ENCODE measurements at places on chromosomes 5 and 9.

DNA sequence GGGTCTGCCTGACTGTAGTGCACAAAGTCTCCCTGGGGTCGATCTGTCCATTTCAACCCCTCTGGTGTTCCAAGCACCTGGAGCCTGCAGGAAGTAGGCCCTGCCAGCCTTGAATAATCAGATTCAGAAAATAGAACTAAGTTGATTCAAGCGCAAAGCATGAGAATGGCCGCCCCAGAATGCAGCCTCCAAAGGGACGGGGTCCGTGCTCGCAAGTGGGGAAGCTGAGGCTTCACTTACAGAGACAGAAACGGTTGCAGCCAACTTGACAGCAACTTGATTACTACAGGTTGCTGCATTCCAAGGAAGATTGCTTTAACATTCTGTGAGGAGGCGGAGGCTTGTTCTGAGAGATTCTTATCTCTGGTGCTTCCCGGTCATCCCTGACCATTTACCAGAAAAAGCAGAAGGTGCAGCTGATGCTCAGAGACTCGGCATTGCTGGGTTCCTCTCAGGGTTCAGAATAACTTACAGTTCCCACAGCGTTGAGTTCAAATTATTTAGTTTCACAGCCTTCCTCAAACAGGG, 14.9 kb upstream of the LRRC14B start:
- no peak for DNase-seq

GRCh38 chr5:151208481-151208914, 15.4 kb downstream of the CCDC69 start:
- DNase-seq = no peak

DNA sequence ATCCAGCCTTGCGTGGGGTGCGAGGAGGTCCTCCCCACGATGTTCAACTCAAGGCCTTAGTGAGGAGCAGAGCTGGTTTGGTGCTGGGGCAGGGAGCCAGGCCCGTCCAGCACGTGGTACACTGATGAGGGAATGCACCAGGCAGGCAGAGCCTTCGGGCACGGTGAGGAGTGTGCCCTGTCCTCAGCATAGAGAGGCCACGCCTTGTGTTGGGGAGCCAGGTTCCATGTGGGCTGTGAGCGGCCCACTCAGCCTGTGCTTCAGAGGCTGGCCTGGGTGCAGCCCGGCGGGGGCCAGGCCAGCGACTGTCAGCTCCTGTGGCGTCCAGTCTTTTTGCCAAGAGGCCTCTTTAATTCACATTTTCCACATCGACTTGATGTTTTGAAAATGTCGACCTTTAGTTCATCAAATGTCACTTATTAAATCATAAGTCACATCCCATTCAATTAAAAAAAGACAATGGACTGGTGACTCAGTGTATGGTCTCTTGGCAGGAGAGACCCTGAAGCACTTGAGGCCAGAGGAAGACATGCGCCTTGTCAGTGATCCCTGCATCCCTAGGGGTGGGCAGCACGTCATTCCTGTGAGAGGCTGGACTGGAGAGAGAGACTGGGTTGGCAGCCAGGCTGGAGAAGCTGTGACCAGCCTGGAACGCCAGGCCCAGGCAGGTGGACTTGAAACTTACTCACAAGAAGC, 21.7 kb downstream of the ERGIC1 start:
- no peak for DNase-seq

- no peak for DNase-seq
These were observed 315.2 kb upstream of the PDE4D start for GRCh38 chr5:60208716-60209115.

DNA sequence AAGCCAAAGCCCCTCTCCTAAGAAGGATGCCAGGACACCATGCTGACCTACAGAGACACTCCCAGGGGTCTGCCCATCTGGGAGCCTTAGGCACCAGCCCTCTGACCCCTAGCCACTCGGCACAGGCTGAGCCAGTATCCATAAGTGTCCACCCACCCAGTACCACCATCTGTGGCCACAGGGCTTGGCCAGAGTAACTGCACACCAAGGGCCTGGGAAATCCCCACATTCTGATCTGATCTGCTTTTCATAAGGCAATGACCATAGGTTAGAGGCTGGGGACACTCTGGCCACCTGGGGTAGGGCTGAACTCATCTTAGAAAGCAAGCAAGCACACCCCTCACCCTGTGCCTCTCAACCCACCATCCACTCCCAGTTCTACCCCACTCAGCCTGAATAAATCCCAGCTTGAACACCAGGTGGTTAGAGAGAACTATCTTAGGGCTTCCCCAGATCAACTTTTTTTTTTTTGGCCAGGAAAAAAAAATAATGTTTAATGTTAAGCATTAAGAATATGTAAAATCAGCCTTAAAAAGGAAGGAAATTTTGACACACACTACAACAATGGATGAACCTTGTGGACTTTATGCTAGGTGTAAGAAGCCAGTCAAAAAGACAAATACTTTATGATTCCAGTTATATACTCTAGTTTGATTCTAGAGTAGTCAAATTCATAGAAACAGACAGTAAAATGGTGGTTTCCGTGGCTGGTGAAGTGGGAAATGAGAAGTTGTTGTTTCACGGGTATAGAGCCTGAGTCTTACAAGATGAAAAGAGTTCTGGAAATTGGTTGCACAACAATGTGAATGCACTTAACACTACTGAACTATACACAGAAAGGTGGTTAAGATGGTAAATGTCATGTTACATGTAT, 6.2 kb downstream of the GNPDA1 start:
- no peak for DNase-seq

GRCh38 chr9:19136129-19136528, 8.8 kb upstream of the PLIN2 start:
- no peak for DNase-seq

DNA sequence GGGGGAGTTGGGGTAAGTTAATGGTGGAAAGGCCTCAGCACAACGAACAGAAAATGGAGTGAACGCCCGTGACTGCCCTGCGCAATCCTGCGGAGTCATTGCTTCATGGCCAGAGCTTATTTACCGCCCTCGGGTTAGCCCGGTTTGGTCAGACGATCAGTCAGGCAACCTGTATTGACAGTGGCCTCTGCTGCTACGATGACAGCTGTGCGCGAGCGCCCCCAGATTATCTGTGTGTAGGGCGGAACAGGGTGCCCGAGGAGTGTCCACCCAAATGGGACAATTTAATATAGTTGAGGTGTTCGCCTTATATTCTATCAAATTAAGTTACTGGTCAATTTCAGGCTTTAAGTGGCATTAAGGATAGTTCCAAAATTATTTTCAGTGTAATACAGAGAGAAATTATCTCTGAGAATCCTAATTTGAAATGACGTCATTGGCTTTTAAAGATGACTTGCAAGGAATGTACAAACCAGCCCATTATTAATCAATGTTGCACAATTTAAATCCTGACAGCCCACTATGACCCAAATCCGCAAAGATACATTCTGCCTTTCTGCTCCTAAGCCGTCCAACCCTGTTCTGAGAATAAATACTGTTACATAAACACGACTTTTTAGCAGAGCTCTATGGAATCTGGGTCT, 879 bp upstream of the UBQLN1 start:
- DNase-seq = no peak

DNA sequence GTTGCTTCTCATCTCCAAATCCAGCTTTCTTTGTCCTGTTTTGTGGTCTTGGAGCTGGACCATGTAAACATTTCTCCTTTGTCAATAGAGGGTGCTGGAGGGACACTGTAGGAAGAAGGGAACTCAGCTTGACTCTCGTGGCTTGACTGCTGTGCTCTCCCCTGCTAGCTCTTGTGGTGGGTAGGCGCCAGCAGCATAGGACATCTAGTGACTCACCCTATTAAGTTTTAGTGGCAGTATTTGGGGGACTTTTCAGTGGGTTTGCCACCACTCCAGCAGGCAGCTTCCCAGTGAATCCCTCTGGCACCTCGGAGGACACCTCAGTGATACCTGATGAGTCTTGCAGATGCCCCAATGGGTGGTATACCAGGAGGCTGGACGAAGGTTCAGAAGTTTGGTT, 97.8 kb downstream of the TSSK1B start:
- peak; percentile 5 for DNase-seq

- no peak for DNase-seq
These were observed 311.1 kb downstream of the CDH18 start for GRCh38 chr5:19676895-19677294.

- DNase-seq = no peak
These were observed 488.3 kb downstream of the KDM4C start for GRCh38 chr9:7245976-7246580.

DNA sequence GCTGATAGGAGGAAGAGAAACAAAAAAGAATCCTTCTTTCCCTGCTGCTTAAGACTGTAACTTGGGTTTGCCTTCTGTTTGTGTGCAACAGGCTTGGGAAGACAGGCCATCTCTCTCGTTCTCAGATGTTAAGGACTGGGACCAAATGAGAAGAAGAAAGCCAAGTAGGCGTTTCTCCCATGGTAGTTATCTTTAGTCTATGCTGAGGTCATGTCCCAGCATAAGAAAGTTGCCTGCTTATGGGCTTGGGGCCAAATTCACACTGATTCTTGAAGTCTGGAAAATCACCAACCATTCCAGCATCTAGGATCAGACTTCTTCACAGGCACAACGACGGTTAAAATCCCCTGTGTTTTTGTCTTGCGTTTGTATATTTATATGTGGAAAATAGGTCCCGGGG, 44.2 kb upstream of the PALM2AKAP2 start:
- no peak for DNase-seq

DNA sequence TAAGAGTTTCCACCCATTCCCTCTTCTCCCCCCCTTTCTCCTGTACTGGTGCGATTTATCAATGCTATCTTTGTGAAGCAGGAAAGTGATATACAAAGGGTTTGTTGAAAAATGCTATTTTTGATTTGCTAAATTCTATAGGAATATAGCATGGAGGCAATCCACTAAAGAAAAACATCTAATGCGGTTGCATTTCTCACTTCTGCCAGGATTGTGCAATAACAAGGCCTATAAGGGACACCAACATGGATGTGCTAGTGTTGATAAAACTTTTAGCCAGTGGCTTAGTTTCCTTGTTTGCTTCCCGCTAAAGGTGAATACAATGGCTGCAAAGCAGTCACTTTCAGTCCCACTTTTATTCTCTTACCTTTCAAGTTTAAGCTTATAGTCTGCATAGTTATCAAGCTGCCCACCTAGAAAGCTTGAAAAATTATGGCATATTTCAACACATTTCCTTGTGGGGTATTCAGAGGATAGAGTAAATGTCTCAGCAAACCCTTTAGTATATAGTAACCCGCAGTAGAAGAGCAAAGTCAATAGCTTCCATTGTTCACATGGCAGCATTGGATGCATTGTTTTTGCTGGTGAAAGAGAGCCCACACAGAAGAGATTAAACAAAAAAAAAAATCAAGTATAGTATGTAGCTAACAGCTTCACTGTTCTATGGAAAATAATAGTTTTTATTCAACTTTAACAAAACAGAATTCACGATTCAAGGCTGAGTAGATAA, 674.6 kb upstream of the SEMA6A start:
- DNase-seq = peak; percentile 10

GRCh38 chr9:74948937-74949336, 3.8 kb downstream of the C9orf40 start:
- no peak for DNase-seq

DNA sequence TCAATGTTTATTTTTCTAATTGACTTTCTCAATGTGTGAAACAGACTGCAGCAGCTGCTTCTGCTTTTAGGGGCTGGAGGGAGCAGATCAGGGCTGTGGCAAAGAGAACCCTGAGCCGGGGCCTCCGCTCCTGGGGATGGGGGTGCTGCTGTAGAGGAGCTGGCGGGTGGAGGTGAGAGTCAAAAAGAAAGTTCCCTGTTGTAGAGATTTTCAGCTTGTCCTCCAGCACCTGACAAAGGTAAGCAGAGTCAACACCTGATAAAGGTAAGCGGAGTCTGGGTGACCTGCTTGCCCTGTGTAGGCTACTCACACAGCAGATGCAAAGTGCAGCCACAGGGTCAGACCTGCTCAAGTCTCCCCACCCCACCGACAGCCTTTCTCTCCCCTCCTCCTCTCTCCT, 252.4 kb upstream of the IRX1 start:
- no peak for DNase-seq

- DNase-seq = no peak
These were observed 4.1 kb upstream of the TCF7 start for GRCh38 chr5:134110382-134110781.

GRCh38 chr5:29568028-29568427, 1625.5 kb upstream of the CDH6 start:
- no peak for DNase-seq

DNA sequence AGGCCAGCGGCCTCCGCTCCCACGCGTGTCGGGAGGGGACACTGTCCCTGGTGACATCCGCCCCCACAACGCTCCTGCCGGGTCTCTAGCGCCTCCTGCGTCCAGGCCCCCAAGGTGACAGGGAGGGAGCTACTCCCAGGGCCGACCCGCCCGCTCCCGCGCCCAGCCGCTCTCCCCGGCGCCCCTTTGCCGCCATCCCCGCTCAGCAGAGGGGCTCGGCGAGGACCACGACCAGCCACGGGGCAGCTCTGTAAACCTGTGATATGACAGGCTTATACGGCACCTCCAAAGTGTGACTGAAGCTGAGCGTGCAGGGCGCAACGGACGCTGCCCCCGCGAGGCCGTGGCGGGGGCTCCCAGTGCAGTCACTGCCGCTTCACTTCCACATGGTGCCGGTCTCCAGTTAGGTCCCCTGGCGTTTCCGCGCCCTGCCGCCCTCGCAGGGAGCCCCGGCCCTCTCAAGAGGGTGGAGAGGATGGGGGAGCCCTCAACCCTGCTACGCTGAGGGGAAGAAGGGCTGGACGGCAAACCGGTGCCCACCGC, 978 bp upstream of the ADCY2 start:
- DNase-seq = no peak

GRCh38 chr9:974031-974995, 2.1 kb upstream of the DMRT3 start:
- no peak for DNase-seq

DNA sequence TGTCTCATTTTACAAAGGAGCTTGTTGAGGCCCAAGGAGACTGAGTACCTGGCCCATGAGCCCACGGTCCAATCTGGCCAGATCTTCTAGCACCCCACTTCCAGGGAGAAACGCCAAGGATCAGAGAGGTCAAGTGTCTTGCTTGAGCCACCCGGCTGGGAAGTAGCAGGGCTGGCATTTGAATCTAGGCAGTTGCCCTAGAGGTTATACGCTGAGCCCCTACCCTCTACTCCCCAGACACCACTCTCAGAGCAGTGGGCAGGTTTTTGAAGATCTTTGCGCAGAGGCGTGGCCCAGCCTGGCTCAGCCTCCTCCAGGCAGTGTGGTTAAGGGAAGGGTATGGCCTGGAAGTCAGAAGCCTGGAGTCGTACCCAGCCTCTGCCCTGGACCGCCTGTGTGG, 5.8 kb upstream of the NUP214 start:
- DNase-seq = no peak

GRCh38 chr9:5909976-5910375, 19.3 kb downstream of the MLANA start:
- DNase-seq = no peak

Measured in anterior cingulate cortex (tissue), 58 donors.